ENCODE measurements at places on chromosomes 3 and 15.

DNA sequence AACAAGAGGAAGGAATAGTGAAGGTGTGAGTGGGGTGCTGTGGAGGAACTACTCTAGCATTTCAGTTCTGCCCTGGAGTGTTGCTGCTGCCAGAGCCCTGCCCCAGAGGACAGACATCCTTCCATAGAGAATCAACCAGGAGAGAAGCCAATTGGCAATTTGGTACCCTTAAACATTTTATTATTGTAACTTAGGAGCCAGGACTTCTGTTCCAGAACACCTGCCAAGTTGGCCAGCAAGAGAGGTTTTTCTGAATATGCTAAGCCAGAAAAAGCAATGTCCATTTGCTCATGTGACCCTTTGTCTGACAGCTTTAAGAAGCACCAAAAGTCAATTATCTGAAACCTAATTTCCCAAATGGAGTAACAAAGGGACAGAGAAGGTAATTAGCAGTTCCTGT, 264.9 kb downstream of the MEX3B start:
- no peak for DNase-seq

- DNase-seq: no peak
Observed at GRCh38 chr3:163601426-163601825, 1476.9 kb downstream of the SI start.

DNA sequence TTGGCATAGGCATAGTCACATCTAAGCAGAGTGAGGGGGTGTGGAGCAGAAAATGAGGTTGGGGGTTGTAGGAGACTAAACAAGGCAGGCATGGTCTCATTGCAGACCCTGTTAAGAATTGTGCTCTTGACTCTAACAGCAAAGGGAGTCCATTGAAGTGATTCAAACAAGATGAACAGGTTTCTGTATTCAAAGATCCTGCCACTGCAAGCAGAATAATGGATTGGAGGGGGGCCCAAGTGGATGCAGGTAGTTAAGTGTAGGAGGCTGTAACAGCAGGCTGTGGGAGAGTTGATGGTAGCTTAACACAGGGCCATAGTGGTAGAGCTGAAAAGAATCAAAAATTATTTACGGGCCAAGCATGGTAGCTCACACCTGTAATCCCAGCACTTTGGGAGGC, 34.4 kb downstream of the CASR start:
- DNase-seq: no peak

GRCh38 chr3:170467007-170467406, 48.3 kb downstream of the CLDN11 start:
- no peak for DNase-seq

- no peak for DNase-seq
Observed at GRCh38 chr3:98512576-98512975, 10.1 kb downstream of the CLDND1 start.
